ENCODE measurements at places on chromosomes 5 and 9.
A peak's percentile ranks its signal among the peaks of the same experiment; 100 is the strongest.

- no peak for DNase-seq
Measured at GRCh38 chr5:68565427-68565826, 349.9 kb downstream of the PIK3R1 start.

DNA sequence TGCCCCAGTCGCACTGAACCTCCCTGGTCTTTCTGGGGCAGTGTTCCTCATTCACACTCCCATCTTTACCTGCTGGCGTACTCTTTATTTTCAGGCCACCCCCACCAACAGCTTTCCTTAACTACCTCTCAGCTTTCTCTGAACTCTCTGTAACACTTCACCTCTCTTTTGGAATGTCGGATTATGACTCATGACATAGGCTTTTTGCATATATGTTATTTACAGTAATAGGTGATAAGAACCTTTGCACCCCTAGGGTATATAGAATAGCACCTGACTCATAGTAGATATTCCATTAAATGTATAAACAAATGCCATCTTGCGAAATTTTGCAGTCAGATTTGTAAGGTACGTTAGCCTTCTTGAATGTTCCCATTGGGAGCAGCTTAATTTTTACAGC is 52.9 kb upstream of the MIER3 start:
- DNase-seq = no peak

GRCh38 chr5:39148983-39149534 is 70.3 kb downstream of the FYB1 start:
- DNase-seq = no peak

DNA sequence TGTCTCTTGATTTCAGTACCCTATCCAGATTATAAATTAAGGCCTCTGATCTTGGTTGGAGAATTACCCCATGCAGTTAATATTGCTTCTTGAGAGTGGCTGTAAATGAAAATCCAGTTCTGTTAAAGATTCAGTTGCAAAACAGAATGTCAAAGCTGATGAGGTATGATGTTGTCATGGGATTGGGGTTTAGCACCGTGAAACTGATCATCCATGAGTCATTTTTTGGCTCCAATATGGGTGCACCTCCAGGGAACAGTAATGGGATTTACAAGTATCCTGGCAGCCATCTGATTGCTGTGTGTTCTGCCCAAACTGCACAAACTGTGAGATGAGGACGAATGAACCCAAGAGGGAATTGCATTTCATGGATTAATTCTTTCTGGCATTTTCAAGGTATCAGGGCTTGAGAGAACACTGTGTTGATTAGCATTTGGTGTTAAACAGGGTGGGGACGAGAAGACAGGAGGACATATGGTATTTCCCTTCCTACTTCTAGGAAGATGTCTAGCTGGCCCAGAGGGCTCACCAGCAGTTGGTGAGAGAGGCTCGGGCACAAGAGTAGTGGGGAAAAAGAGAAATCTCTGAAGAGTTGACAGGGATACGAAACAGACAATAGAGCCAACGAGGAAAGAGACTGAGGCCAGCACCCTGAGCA is 214.7 kb downstream of the GAS1 start:
- DNase-seq = no peak

GRCh38 chr9:18255158-18255629 is 218.8 kb upstream of the ADAMTSL1 start:
- peak; percentile 70 for DNase-seq

DNA sequence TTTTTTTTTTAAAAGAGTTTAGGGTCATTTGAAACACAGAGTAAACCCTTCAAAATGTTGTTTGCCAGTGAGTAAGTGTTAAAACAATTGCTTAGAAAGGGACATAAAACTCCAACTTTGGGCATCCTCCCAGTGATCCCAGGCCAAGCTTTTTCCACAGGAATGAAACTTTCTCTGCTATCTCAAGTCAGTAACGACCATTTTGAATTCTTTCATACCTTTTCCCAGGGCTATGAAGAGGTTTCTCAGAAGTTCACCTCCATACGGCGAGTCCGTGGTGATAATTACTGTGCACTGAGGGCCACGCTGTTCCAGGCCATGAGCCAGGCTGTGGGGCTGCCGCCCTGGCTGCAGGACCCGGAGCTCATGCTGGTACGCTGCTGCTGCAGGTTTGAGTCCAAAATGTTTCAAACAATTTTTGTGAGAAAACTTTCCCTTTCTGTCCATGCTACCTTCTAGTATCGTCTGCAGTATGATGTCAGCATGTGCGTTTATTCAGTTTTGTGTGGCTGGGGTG is 16.8 kb downstream of the OTULIN start:
- no peak for DNase-seq

DNA sequence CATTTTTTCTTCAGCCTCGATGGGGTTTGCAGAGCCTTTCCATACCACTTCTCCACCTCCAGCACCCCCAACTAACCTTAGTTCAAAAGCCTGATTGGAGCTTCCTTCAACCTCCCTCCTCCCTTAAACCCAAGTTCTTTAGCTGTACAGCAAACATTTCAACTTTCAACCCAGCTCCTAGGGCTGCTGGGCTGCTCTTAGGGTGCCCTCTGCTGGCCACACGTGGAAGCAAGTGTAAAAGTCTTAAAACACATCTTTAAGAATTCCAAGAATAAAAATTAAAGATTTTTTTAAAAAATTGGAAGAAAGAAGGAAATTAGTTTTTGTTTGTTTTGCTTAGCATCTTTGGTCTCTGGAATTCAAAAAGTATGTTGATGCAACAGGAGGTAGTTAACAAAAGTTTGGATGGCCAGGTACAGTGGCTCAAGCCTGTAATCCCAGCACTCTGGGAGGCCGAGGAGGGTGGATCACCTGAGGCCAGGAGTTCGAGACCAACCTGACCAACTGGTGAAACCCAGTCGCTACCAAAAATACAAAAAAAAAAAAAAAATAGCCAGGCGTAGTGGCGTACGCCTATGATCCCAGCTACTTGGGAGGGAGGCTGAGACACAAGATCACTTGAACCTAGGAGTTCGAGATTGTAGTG is 15.5 kb upstream of the HSD17B3 start:
- DNase-seq = peak; percentile 66

- DNase-seq = no peak
Measured at GRCh38 chr5:109998208-109998607, 308.5 kb downstream of the MAN2A1 start.

DNA sequence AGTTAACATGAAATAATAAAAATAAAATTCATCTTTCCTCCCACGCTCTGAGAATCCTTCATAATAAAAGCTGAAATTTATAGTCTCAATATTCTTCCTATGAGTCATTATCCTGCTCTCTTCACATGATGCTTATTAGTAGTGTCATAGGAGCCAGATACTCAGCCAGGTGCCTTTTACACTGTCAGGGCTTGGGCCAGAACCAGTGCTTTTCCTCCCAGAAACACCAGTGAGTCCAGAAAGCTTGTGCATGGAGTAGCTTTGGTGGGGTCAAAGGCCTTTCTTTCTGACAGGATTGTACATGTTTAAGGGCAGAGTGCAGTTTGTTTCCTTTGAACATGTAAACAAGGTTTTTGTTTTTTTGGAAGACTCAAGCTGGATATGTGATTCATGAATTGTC is 6.8 kb downstream of the LSM11 start:
- DNase-seq = no peak

- DNase-seq = no peak
Measured at GRCh38 chr9:134360897-134361296, 34.6 kb downstream of the RXRA start.

GRCh38 chr9:132036521-132036920 is 43.1 kb downstream of the MED27 start:
- no peak for DNase-seq

DNA sequence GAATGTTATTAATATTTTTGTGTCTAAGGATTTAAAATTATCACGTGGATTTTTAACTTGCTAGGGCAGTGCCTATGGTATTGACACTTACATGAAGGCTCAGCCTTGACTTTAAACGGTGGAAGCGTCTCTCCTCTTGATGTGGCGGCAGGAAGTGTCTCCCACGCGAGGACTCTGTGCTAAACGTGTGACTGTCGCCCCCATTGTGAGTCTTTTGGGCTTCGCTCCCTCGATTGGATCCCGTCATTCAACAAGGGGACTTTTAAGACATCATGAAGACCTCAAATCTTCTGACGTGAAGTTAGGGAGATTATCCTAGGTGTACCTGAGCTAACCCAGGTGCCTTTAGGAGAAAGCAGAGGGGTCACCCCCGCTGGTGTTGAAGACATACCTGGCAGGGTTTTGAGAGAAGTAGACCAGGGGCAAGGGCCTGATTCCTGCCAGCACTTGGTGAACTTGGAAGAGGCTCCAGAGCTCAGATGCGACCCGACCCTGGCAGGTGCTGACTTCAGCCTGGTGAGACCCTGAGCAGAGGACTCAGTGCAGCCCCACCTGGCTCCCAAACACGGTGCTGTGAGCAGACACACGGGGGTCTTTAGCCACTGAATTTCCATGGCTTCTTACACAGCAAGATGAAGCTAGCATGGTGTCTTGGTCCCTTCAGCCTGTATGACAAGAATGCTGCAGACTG is 55.7 kb upstream of the IRX4 start:
- no peak for DNase-seq

DNA sequence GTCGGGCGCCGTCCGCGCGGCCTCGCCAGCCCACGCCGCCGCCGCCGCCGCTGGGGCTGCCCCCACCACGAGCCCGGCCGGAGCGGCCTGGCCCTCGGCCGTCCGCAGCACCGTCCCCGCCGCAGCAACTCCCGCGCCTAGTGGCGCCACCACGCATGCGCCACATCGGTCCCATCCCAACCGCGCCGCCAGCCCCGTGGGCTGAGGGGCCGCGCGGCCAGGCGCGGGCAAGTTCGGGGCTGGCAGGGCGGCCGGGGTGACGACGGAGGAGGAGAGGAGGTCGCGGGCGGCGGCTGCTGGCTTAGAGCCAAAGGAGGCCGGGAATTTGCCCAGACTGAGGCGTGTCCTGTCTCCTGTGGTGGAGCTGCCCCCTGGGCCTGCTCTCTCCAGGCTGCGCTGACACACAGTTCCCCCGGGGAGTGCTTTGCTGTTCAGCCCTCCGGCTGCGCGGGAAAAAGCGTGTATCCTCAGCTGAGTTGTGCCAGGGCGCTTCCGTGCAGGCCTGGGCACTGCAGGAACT is at the start of gene TUSC1:
TUSC1 (minus strand) TSS at position 298 of the 520 bp plus-strand sequence; CDS start at position 166, 132 bp downstream.
- peak; percentile 87 for DNase-seq

- no peak for DNase-seq
Measured at GRCh38 chr9:31590091-31590490, 794.4 kb upstream of the ACO1 start.

- peak; percentile 60 for DNase-seq
Measured at GRCh38 chr5:116575326-116576052, 866 bp upstream of the SEMA6A start.

DNA sequence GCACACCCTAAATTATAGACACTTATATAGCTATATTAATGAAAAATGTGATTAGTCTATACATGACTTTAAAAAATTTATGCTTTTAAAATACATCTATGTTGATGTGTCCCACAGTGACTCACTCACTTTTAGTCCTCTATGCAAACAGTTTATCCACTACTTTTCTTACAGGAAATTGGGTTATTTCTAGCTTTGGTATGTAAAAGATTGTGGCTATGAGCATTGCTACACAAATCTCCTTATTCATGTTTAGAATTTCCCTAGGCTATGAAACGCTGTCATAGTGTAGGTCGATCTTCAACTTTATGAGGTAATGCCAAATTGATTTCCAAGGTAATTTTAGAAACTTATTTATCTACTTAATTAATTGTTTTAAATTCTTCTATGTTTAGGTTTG is 687.4 kb downstream of the PRR16 start:
- DNase-seq = no peak

GRCh38 chr9:33468215-33468730 is 5.5 kb downstream of the NOL6 start:
- DNase-seq = no peak

GRCh38 chr9:84856181-84856632 is 186.7 kb downstream of the NTRK2 start:
- DNase-seq = no peak

DNA sequence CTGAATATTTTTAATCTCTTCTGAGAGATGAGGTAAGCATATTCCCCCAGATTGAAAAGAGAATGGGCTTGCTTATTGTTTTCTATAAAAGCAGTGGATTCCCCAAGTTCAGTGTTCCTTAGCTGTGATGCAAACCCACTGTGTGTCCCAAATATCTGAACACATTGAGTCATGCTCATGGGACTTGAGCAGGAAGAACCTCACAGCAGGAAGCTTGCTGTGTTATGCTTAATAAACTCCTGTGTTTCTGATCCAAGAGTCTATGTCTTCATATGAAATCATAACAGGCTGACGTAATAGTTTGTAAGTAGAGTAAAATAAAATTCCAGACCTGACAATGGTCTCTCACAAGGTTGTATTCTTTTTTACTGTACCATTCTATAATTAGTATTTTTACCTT is 24.8 kb upstream of the LOX start:
- no peak for DNase-seq

DNA sequence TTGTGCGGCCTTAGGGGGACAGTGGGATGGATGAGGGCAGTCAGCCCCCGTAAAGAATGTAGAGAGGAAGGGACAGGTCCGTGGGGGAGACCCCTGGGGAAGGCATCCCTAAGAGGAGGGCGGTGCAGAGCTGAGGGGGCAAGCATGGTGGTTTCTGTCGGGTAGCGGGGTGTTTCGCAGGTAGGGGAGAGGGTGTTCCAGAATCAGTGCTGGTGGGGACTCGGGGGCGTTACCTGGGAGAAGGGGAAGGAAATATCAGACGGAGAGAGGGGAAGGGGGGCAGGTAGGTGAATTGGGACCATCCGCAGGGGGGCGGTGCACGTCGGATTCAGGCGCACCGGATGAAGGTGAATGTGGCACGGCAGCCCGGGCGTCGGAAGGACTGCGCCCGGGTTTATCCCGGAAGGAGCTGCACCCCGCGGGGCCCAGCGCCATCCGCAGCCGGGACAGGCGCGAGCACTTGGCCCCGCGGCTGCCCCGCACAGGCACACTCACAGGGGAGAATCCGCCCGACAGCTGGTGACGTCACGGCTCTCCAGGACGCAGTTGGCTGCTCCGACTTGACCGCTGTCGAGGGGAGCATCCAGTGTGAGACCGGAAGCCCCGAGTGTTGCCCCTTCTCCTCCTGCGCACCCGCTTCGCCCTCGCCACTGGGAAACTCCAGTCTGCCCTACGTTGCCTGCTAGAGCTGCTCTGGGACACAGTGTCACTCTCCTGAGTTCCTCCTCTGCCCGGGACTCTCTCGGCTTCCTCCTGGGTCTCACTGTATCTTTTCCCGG is 1.3 kb downstream of the CD72 start:
- peak; percentile 72 for DNase-seq

- no peak for DNase-seq
Measured at GRCh38 chr5:52856564-52856963, 68.8 kb downstream of the ITGA1 start.

GRCh38 chr9:86494644-86495111 is 140.5 kb upstream of the TUT7 start:
- no peak for DNase-seq

- DNase-seq = no peak
Measured at GRCh38 chr5:158084292-158084691, 225.3 kb upstream of the CLINT1 start.
